RWPE2 (cell line): ENCODE measurements at places on chromosomes 1 and 21.

DNA sequence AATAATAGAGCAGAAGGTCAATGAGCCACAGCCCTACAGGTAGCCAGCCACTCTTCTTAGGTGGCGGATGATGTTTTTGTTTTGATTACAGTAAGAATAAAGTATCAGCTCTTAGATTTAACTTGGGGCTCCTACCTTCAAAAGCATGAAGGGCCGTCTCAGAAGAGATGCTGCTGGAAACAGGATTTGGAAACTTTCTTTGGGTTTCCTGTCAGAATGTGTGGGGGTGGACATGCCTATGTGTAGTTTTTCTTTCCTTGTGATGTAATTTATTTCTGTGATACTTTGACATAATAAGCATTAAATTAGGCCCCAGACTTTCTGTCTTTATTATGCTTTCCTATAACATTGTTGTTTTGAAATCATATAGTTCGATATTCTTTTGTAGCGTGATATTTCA lies 1.5 kb downstream of the RAP1A start:
- no peak for DNase-seq

- no peak for DNase-seq
Observed at GRCh38 chr1:235748747-235749146, 99.2 kb upstream of the GNG4 start.

DNA sequence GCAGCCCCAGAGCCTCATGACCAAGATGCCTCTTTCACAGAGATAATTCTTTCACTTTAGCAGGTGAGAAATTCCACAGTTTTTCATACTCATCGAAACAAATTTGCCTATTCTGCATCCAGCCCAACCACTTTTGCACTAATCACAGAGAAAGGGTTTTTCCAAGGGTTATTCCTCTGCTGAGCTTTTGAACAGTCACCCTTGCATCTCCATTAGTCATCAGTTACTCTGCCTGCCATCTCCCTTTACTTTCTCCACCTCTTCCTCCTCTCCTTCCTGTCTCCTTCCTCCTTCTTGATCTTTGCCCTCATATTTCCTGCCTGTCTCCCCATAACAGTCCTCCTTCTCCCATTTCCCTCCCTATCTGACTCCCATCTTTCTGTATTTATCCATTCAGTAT lies 43.9 kb downstream of the FH start:
- DNase-seq = no peak

DNA sequence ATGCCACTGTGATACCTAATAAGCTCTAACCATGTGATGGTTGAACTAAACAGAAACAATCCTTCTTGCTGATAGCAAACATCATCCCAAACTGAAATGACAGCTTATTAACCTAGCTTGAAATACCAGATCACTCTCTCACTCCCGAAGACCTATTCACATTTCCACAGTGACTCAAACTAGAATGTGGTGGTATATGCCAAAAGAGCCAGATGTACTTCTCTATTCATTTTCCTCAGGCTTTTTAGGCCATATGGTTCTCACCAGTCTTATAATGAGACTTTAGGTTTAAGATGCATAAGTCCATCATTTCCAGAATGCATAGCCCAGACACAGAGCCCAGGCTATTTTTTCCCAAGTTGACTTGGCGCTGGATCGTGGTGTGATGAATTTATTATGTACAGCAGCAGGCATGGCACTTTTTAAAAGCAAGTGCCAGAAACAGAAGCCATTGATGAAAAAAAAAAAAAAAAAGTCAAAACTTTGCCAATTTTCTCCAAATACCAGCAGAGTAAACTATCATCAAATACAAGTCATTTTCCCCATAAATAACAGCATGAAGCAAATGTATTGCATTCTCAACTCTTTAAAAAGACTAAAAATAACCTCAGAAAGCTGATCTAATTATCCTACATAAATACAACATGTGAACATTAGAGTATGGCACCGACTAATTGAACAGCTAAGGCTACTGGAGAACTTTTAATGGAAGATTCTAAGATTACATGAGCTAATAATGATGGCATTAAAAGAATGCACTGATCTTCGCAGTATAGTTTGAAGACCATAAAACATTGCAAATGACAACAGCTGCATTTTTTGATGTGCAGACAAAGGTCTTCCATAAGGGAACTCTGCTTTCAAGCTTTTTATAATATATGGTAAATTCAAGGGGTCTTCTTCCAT lies 365.4 kb downstream of the LRRIQ3 start:
- DNase-seq = no peak

DNA sequence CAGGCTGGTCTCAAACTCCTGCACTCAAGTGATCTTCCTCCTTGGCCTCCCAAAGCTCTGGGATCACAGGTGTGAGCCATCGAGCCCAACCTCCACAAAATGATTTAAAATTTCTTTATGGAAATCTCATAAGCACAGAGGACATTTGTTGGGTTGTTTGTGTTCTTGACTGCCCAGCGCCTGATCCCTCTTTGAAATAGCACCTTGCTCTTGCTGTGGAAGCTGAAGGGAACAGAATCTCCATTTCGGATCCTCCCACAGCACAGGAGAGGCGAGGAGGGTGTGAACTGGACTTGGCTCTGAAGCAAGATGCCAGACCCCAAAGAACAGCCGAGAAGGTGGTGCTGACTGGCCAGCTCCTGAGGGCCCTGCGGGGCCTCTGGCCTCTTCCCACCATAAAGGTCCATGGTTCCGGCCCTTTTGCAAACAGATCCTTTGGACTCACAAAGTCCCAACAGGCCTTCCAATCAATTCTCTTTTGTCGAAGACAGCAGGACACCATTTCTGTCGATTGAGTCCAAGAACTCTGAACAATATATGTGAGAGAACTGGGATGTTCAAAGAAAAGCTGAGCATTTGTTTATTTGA lies 45.6 kb upstream of the COA6 start:
- no peak for DNase-seq

DNA sequence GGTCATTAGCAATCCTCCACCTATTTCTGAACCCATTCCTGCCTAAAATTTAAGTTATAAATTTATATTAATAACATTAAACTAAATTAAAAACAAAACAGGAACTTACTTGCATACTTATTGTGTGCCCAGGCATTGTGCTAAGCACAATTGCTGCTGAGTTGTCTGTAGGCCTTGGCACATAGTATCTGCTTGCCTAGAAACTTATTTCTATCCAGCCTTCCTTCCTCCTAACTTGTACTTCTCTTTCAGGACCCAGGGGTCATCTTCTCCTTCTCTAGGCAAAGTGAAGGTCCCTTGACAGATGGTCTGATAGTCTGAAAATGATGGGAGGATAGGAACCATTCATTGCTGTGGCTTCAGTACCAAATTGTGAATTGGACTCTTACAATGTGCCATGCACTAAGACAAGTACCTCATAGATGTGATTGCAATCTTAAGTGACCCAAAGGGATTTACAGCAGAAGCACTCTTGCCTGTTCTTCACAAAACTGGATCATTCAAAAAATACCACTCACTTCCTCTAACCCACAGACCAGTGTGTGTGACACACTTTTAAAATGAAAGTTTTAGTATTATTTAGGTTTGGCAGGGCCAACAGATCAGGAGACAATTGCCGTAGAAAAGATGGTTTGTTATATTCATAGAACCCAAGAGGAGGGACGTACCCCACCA lies 10.3 kb upstream of the CD101 start:
- no peak for DNase-seq

DNA sequence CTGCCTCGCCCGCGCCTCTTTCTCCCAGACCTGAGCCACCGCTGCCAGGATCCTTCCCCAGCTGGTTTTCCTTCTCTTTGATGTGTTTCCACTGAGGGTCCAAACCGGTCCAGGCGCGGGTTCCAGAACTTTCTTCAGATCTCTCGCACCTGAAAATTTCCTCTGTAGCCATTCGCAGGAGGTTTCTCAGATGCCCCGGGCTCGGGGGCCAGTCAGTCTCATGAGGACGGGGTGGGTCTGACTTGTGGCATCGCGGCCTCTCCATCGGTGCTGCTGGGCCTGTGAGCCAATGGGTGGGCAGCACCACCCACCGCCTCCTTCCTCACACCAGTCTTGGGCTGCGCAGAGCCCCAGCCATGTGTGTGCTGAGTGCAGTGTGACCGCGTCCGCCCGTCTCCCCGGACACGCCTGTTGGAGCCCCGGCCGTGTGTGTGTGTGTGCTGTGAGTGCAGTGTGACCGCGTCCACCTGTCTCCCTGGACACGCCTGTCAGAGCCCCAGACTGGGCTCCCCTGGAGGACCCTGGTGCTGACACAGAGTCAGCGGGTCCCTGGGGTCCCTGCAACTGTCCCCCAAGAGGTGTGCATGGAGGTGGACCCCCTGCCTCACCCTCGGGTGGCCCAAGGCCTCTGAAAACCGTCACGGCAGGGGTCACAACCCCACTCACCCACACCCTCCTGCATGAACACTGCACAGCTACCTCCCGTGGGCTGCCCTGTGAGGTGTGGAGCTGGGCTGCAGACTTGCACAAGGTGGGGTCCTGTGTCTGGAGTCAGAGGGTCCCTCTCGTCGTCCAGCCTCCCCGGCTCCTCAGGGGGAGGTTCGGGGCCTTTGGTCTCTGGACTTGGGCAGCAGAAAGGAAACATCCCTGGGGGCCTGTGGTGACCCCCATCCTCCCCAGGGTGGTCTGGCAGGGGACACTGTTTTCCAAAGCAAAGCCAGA lies 20.2 kb downstream of the COL18A1 start:
- DNase-seq = no peak

GRCh38 chr1:1959840-1960479 lies 40.9 kb upstream of the TMEM52 start:
- peak; percentile 84 for DNase-seq

GRCh38 chr1:27522432-27523336 lies 32.7 kb upstream of the WASF2 start:
- DNase-seq = peak; percentile 83

DNA sequence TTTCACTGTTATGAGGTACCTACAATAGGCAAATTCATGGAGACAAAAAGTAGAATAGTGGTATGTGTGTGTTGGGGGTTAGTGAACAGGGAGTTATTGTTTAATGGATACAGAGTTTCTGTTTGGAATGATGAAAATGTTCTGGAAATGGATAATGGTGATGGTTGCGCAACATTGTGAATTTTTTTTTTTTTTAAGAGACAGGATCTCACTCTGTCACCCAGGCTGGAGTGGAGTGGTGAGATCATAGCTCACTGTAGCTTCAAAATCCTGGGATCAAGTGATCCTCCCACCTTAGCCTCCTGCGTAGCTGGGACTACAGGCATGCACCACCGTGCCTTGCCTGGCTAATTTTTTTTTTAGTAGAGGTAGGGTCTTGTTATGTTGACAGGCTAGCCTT lies 34.5 kb upstream of the TRABD2B start:
- no peak for DNase-seq

- no peak for DNase-seq
Observed at GRCh38 chr1:62900566-62900965, 116.6 kb downstream of the ATG4C start.

- no peak for DNase-seq
Observed at GRCh38 chr1:93244298-93245069, 64.0 kb downstream of the CCDC18 start.

DNA sequence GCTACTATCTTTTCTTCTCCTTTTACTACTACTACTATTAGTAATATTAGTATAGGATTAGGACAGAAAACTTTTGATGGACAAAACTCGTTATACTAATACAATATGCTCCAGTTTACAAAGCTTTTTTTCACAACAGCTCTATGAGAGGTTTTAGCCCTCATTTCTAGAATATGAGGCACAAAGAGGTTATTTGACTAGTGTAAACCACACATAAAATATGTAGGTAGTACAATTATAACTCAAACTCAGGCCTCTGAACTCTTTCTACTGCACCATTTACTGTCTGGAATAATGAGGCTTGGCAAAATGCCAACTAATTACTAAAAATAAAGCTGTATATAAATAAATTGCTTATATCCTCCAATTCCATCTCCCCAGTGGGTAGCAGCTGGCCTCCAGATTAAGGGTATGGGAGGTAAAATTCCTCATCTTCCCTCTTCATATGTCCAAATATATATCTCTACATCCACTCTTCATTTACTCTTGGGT lies 99.9 kb downstream of the LYST start:
- DNase-seq = no peak

- peak; percentile 9 for DNase-seq
Observed at GRCh38 chr21:45845063-45845769, 136.4 kb upstream of the COL6A1 start.

DNA sequence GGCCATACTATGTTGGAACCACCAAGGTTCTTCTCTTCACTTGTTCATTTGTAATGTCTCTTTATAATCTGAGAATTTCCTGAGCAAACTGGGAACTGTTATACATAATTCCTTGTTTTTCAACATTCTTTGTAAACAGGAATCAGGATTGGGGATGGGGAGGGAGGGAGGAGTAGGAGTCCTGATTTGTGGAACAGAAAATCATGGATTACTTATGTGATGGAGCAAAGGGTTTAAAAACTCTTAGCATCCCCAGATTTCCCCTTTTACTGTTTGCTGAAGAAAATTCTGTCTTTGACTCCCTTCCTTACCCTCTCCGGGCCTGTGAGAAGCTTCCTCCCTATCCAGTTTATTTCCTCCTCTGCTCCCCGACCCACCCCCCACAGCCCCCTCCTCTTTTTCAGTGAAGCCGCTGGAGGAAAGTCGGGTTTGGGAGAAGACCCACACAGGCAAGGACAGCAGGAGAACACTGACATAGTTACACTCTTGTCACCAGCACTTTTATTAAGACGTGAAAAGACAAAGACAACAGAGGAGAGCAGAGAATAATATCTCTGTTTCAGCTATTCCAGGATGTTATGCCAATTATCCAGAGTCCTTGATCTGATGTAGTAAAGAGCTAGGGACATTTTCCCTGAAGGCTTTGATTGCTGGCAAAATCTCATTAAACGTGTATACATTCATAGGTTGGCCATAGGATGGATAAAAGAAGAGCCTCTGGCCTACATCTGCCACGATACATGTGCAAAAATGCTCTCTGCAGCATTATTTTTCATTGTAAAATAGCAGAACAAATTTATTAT lies 4.6 kb upstream of the NBPF1 start:
- DNase-seq = peak; percentile 53

DNA sequence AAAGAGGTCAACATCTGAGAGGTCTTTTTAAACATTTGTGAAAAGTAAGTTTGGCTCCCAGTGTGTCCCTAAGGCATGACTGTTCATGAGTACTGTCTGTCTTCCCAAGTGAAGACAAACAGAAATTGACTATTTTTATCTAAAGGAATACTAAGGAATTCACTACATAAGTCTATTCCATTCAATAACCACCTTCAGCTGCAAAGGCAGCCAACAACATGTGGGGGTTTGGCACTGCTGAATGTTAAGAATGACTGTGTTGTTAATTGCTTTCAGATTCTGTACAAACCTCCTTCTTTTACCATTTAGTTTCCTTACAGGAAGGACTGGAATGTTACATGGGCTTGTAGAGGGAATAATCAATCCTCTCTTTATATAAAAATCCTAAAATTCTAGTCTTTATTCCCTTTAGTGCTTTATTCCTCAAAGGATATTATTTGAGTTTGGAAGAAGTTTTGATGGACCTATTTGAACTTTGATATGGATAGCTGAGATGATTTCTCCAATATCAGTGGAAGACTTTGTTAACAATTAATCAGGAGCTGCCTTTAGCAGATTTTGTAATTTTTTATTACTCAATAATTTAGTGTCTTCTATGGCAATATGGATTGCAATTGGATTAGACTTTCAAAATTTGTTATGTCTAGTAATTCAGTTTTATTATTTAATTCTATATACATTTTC lies 201.7 kb upstream of the CHRM3 start:
- DNase-seq = no peak

GRCh38 chr1:154983776-154984466 lies 777 bp downstream of the FLAD1 start:
- DNase-seq = peak; percentile 53
